Renal cortex interstitium (tissue), 15 donors: ENCODE measurements at places on chromosomes 3 and 15. TPM values are rescaled to one million over a fixed set of nuclear protein-coding genes. Genes with fewer than 3 reads are reported as not detected.

- DNase-seq: no peak
Observed at GRCh38 chr3:151347432-151347831, 18.1 kb upstream of the P2RY13 start.

DNA sequence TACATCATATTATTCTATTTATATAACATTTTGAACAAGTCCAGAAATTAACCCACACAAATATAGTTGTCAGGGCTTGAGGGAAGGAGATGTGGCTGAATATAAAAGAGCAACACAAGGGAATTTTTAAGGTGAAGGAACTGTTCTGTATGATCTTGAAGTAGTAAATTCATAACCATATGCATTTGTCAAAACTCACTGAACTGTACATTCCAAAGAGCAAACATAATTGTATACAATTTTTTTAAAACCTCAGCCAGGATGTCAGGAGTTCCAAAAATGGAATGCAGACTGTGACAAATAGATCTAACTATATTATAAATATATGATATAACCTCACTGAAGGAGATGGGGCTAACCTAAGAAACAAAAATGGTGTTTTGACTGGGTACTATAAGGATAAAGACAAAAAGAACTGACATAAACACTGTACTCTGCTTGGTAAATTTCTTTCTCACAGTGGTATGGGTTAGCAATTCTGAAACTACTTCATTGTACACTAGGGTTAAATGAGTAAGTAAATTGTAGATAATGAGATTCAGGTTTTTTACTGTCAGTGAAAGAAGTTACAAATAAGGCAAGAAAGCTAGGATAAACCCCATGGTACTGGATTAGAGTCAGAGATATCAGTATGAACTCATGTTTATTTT is 14.4 kb downstream of the GOLGB1 start:
- no peak for DNase-seq

DNA sequence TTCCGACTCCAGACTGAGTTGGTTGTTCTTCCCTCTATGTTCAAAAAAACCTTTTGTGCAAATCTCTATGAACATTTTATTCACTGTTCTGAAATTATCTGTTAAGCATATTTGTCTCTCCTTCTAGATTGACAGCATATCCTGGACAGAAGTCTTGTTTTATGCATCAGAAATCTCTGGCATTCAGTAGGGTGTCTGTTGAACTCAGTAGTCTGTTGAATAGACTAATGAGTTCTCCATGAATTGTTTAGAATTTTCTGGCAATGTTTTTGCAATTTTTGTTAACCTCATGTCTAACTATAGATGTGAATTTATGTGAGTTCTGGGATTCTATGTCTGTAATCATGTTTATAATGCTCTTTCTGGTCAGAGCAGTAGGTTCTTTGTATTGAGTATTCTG is 222.5 kb upstream of the KCNMB2 start:
- no peak for DNase-seq

DNA sequence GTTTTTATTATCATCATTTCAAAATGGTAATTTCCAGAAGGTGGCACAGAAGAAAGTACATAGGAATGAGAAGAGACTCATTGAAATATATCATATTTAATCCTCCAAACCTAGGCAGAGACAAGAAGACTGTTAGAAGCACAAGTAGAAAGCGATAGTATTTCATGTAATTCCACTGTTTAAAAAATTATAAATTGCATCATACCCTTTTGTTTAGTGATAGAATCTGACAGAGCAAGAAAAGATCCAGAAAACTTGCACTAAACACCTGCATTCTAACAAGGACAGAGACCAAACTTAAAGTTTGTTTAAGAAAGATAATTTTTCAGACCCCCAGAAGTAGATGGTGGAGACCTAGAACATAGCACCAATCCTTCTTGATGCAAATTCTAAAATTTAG is 56.9 kb upstream of the CD96 start:
- DNase-seq: no peak

DNA sequence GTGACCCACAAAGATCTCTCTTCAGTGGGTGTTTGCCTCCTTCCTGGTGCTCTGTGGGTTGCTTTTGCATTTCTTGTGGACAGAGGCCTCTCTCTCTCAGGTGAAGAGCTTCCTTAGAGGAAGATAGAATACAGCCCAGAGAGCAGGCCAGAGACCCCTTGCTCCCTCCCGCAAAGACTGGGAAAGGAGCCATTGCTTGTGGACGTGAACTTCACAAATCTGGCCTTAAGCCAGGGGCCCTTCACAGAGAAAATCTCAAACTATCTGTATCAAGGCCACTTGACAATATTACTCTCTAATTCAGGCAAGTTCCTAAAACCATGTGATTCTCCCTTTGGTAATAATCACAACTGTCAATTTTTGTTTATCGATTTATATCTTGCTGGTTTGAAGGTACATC is 30.4 kb upstream of the CLK3 start:
- DNase-seq: no peak

DNA sequence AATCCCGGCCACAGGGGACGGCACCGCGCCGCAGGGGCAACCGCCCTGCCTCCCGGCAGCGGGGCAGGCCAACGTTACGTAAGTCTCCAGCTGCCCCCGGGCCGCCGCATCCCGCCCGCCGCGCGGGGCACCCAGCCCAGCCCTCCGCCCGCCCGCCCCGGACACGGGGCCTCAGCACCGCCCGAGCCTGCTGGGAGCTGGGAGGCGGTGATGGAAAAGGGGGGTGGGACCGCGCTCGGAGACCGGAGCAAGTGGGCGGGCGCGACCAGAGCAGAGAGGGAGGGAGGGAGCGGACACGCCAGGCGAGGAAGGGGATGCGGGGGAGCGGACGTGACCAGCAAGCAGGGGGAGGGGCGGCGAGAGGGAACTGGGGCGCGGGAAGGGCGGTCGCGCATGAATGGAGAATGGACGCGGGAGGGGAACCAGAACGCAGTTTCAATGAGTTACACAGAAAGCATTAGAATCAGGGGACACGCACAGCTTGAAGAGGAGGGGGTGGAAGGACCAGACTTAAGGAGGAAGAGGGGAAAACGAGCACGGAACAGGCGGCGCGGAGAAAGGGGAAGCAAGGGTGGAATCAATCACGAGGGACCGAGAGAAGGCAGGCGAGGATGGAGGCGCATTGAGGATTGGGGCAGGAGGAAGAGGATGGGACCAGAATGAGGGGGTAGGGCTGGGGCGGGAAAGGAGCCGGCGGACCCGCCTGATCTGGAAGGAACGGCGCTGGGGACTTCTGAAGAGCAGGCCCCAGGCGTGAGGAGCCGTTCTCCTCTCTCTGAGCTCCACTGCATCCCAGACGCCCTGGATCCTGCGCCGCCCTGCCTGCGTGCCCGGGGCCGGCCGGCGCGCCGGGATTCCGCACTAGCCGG is 559 bp downstream of the PKM start:
- peak; percentile 89 for DNase-seq

- DNase-seq: peak; percentile 57
Observed at GRCh38 chr3:177934001-177934891, 602.0 kb upstream of the KCNMB2 start.

DNA sequence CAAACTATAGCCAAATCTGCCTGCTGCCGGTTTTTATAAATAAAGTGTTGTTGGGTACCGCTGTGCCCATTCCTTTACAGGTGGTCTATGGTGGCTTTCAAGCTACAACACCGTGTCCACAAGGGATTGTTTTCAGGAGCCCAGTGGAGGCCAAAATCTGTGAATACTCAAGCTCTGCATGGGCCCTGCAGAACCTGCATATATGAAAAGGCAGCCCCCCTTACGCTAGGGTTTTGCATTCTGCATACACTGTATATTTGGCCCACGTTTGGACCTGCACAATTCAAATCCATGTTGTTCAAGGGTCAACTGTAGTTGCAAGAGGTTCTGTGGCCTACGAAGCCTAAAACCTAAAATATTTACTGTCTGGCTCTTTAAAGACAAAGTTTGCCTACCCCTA is 122.2 kb upstream of the TLE3 start:
- DNase-seq: no peak

- no peak for DNase-seq
Observed at GRCh38 chr3:35602395-35602936, 36.9 kb upstream of the ARPP21 start.

- DNase-seq: no peak
Observed at GRCh38 chr3:60010781-60011180, 961.0 kb upstream of the CFAP20DC start.

- no peak for DNase-seq
Observed at GRCh38 chr3:143700431-143700975, 147.8 kb downstream of the SLC9A9 start.

GRCh38 chr15:90836296-90836871 is 32.0 kb upstream of the FURIN start:
- DNase-seq: no peak

GRCh38 chr15:31444844-31445243 is 118.2 kb downstream of the KLF13 start:
- DNase-seq: no peak

DNA sequence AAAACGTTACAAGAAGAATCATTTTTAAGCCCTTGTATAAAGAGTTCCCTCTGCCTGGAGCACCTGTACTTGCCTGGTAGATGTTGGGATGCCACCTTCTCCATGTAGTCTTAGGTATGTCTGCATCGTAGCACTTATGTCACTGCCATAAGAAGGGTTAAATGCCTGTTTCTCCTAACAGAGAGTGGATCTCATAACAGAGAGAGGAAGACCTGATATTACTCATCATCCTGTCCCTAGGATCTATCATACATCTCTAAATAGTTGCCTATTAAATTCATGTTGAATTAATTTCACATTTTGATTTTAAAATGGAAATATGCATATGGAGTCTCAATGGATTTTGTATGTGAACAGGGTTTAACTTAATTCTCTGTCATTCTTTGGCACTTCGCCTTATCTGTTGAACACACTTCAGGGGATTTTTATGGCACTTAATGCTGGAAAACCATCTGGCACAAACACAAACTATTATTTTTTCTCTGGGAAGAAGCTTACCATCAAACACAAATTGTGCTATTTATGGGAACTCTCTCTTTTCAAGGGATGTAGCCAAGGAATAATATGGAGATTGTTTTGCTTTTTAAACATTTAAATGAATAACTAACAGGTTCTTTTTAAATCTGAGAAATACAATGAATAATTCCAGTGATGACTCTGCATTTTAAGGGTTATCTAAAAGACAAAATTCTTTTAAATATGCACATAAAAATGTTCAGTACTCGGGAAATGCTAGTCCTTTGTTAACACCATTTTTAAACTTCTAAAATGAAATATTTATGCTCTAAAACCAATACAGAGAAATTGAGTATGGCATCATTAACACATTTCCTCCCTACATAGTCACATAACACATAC is 230.7 kb downstream of the ZNF385D start:
- DNase-seq: no peak

- DNase-seq: no peak
Observed at GRCh38 chr15:73515527-73515926, 72.6 kb downstream of the REC114 start.

DNA sequence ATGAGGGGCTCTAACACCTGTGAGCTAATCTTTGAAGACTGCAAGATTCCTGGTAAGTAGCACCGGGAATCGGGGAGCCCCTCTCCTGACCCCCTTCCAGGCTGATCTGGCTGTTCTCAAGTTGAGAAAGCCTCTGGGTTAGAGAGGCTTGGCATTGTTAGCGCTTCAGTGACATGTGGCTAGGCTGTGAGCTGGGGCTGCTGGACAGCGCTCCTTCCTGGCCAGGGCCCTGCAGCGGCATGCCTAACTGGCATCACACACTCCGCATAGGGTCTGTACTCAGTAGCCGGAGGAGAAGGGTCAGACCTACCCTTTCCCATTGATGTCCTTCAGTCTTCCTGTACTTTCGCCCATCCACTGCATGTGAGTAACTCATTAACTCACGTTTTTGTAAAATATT is 7.4 kb downstream of the IVD start:
- no peak for DNase-seq

DNA sequence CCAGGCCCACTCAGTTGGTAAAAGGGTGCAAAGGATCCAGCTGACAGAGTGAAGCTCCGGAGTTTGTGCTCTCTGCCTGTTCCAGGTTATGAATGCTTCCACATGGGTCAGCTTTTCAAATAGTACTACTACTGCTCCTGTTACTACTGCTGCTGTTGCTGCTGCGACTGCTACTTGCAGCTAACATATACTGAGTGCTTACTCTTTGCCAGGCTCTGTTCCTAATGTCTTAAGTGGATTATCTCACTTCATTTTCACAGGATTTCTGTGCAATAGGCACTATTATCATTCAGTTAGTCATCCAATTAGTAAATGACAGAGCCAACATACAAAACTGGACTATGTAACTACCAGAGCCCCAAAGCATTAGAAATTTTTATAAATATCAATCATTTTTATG is 106.5 kb downstream of the IQCH start:
- no peak for DNase-seq

- no peak for DNase-seq
Observed at GRCh38 chr3:4979428-4980228, at the start of gene BHLHE40. Gene BHLHE40, plus strand, starts transcription at chr3:4979437. Its CDS starts 282 bp downstream, at chr3:4979719.

GRCh38 chr15:60265057-60265456 is 132.7 kb downstream of the ANXA2 start:
- DNase-seq: no peak

GRCh38 chr3:47877290-47877689 is 74.4 kb downstream of the DHX30 start:
- no peak for DNase-seq

DNA sequence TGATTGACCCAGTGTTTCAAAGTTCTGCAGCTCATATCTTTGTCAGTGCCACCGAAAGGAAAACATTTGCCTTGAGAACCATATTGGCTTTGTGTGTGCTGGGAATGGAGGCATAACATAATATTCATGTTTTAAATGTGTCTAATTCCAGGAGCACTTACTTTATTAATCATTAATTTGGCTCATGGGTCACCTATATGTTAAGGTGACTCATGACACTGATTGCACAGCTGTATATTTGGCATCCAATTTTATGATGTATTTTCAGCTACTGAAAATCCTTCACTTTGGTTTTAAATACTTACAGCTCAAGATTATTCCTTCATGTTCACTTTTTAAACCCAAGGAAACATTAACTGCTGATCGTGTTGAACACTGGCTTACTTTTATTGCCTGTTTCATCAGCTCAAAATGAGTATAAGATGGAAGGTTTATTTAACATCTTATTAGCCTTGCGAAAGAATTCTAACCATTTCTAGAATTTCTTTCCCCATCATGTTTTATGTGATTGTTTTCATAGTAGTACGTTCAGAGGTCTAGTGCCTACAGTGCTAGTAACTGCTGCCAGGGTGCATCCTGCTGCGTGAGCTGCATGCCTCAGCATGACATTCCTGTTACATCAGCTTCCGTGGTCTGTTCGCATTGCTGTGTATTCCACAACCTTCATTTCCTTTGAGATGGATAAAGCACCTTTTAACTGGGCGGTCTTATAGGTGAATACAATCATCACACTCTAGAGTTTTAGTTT is 63.7 kb downstream of the LRCH3 start:
- DNase-seq: no peak

WDR72 gene
- 59.2 TPM for polyA plus RNA-seq

NEIL1 gene
- polyA plus RNA-seq: 17.6 TPM

TGFBR2 gene
- 96.9 TPM for polyA plus RNA-seq

SCG3 gene
- polyA plus RNA-seq: 0.16 TPM

SERINC4 gene
- 0.20 TPM for polyA plus RNA-seq

FETUB gene
- polyA plus RNA-seq: 0.09 TPM

CPA3 gene
- 0.67 TPM for polyA plus RNA-seq

CHRM5 gene
- 0.10 TPM for polyA plus RNA-seq

SIDT1 gene
- 2.4 TPM for polyA plus RNA-seq

PLSCR2 gene
- polyA plus RNA-seq: 1.6 TPM

NUP210 gene
- polyA plus RNA-seq: 30.0 TPM

OIP5 gene
- polyA plus RNA-seq: 12.2 TPM

SCN11A gene
- 1.0 TPM for polyA plus RNA-seq
